ENCODE measurements at places on chromosomes 11 and 22.

DNA sequence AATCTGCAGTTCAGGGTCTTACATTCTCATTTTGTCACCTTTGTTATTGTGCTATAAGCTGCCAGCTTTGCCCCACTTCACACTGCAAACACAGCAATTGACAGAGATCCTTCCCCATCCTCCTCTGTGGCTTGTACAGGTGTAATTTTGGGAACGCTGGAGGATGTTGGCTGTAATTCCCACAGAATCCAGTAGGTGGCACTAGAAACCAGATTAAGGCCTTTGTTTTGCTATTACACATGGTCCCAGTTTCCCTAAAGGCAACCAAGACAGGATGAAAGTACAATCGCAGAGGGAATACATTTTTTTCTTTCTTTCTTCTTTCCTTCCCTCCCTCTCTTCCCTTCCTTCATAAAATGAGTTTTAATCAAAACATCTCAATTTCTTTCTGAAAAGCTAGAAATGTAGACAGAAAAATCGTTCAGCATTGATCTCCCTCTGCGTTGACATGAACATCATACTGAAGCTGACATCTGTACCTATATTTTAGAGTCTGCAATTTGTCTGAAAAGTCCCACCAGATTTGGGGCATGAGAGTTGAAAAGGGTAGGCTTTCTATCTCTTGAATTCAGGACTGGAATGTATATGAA is 21.3 kb upstream of the NELL1 start:
- DNase-seq, result peak; percentile 69

- DNase-seq, result no peak
Observed at GRCh38 chr11:422249-422656, 7.5 kb upstream of the SIGIRR start.

DNA sequence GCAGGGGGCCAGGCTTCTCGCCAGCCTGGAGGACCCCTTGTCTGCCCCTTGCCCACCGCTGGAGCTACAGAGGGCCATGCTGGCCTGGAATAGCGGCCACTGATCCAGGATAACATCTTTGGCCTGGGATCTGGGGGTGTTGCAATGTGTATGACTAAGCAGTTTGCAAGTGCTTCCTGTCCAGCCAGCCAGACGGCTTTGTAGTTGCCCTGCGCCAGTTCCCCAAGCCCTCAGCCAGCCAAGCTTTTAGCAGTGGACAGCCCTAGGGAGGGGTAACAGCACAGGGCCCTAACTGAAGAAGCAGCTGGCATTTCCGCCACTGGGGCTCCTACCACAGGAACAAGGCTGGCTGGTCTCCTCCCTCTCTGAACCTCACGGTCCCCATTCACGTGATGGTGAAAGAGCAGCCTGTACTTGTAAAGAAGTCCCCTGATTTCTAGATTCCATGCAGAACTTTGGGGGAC is 32.1 kb downstream of the UQCR10 start:
- DNase-seq, result no peak

- DNase-seq, result peak; percentile 50
Observed at GRCh38 chr22:23012081-23012622, 58.2 kb upstream of the GNAZ start.

DNA sequence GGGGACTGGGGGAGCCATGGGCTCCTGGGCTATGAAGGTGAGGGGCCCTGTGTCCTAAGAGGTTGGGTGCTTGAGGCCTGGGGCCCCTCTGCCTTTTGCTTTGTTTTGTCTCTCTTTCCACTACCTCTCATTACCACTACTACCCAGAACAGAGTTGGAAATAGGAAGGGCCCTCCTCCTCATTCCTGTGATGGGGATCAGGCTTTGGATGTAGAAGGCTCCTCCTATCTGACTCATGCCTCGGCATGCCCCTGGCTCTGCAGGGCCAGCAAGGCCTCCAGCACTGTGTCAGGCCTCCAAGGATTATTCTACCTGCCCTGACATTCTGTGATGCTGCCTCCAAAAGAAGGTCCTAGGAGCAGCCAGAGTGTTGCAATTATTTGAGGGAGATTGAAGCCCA is 766 bp downstream of the IZUMO1R start:
- DNase-seq, result no peak

GRCh38 chr22:48802576-48802975 is 1025.1 kb downstream of the BRD1 start:
- DNase-seq, result no peak

DNA sequence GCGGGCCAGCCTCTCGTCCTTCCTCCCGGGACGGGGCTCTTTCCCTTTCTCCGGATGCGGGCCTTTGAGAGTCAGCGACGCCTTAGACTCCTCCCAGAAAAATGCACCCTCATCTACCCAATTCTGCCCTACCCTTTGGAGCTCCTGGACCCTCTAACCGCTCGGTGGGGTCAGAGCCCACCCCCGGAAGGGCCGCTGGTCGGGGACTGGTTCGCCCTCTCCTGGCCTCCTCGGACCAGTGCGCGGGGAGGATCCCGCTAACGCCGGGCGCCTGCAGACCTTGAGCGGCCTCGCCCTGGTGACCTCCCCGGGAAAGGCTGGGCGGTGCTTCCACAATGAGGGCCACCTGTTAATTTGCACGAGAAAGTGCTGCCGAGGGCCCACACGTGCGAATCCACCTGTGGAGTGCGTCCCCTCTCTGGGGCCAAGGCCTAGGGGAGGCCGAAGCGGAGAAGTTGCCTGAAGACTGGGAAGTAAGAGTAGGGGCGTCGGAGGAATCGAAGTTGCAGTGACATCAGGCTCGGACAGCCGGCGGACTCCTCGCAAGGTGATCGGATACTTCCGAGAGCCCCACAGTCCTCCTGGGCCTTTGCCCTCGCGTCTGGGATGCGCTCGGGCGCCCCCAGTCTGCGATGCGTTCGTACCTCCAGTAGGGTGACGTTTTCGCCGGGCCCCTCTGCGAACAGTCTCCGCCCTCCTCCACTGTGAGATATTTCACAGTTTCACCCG is 61.5 kb downstream of the ENDOD1 start:
- peak; percentile 93 for DNase-seq

DNA sequence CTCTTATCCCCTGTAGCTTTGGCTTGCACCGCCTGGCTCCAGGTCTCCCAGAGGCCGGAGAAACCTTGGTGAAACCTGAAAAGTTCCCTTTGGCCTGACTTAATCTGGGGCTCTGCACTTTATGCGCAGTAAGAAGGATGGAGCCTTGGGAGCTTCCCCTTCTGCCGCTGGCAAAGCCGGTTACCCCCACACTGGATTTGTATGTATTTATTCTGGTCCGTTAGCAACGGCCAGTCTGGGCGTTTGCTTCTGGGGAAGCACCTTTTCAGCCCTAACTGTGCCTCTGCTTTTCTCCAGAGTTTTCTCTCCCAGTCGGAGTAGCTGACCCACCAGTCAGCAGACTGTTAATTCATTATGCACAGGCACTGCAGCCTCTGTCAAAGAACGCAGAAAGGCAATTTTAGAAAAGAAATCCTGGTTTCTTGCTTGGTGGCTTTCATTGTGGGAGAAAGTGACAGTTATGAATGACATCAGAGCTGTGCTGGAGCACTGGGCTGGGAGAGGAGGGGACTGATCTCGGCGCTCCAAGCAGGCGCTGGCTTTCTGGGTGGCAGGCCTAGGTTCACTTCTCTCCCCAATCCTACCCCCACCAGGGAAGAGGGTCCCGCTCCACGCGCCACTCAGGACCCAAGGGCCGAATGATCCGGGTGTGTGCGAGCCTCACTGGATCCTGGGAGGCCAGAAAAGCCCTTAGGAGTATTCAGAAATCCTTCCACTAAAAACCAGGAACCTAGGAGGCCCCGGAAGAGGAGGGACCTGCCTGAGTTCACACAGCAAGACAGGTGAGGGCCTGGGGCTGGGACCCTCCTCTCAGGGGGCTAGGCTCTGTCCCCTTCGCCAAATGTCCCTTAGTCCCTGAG is 70.2 kb downstream of the RTL6 start:
- peak; percentile 15 for DNase-seq

DNA sequence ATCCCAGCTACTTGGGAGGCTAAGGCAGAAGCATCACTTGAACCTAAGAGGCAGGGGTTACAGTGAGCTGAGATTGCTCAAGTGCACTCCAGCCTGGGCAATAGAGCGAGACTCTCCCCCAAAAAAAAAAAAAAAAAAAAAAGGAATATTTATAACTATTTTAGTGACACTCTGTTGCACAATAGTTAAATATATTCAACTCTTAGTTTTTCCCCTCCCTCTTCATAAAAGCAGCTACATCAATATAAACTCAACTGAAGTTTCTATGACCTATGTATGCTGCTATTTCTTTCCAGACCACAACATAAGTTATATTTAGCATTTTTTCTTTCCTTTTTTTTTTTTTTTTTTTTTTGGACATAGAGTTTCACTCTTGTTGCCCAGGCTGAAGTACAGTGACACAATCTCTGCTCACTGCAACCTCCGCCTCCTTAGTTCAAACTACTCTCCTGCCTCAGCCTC is 19.2 kb downstream of the CELF1 start:
- no peak for DNase-seq

DNA sequence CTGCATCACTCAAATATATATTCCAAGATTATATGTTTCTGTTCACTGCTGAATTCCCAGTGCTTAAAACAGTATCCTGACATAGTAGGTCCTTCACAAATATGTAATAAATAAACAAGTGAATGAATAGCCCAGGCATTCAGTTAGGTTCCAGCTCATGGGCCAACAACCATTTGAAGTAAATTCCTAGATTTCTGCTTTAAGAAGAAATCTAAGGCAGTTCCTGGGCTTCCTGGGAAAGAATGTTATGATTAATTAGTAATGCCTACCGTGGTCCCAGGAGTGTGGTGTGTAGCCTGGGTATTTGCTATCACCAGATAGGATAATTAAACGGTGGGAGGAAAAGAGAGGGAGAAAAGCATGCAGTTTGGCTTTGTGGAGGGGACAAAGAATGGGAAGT is 576.8 kb downstream of the SOX6 start:
- no peak for DNase-seq

GRCh38 chr11:77088236-77089003 is 14.2 kb upstream of the OMP start:
- no peak for DNase-seq

GRCh38 chr11:121929581-121929980 is 186.4 kb downstream of the BLID start:
- DNase-seq, result no peak

GRCh38 chr22:27397954-27398342 is 403.6 kb downstream of the MN1 start:
- no peak for DNase-seq

GRCh38 chr11:94424011-94424410 is 22.8 kb upstream of the GPR83 start:
- DNase-seq, result no peak

DNA sequence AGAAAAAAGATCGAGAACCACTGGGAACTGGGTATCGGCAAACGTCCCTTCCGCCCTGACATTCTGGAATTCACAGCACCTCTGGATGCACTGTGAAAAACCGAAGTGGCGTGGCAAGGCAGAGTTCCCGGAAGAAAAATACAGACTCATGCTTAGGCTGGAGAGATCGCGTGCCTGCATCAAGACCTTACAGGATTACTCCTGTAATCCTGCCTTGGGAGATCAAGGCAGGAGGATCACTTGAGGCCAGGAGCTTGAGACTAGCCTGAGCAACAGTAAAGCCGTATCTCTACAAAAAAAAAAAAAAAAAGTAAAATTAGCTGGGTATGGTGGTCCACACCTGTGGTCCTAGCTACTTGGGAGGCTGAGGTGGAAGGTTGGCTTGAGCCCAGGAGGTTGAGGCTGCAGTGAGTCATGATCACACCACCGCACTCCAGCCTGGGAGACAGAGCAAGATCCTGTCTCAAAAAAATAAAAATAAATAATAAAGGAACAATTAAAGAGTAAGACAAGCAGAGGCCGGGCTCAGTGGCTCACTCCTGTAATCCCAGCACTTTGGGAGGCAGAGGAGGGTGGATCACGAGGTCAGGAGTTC is 19.9 kb upstream of the TEF start:
- no peak for DNase-seq

GRCh38 chr11:25587496-25587895 is 744.4 kb upstream of the ANO3 start:
- DNase-seq, result no peak

DNA sequence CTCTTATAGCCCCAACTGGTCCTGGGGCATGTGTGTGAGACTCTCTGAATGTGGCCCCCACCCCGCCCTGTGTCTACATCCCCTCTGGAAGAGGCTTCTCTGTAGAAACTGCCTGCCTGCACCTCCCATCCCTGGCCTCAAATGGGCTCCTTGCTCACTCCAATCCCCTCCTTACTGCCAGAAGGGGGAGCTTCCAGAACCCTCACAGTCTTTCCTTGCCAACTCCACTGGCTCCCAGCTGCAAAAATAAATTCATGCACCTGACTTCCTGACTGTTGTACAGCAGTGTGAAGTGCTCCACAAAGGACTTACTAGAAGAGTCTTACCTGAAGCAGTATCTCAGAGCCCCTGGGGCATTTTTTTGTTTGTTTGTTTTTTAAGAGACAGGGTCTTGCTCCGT is 15.2 kb upstream of the SERPIND1 start:
- DNase-seq, result no peak

GRCh38 chr11:203945-204586 is 3.1 kb downstream of the BET1L start:
- DNase-seq, result no peak

- DNase-seq, result no peak
Observed at GRCh38 chr11:45414088-45414487, 127.9 kb upstream of the SYT13 start.

Data from GM13976 (cell line).